ENCODE measurements at places on chromosomes 11 and 22.
A peak's percentile ranks its signal among the peaks of the same experiment; 100 is the strongest.

- peak; percentile 33 for DNase-seq
These were observed at the start of gene KMT5B for GRCh38 chr11:68213135-68213515. KMT5B (minus strand) TSS chr11:68213296; CDS start chr11:68190076, 23,220 bp downstream.

DNA sequence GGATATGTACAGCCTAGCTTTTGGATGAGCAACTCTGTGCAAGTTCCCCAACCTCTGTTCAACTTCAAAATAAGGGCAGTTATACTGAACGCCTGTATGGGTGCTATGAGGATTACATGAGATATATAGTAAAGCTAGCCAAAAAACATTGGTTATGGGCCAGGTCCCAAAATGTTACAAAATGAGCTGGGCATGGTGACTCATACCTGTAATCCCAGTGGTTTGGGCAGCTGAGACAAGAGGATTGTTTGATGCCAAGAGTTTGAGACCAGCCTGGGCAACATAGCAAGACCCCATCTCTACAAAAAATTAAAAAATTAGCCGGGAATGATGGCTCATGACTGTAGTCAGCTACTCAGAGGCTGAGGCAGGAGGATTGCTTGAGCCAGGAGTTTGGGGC, 118.4 kb downstream of the TEAD1 start:
- no peak for DNase-seq

DNA sequence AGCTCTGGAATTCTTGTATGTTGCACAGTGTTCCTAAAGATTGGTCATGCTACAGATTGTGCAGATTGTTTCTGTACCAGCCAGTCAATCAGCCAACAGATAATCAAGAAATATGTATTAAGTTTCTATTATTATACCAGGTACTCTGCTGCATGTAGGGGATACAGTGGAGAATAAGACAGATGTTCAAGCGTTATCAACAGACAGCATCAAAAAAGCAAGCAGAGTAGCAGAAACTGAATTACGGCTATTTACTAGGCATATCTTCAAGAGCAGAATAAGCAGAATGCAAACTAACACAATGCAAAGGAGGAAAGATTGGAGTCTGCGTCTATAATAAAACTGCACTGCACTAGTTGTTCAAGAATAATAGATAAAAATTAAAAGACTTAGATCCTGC, 278.6 kb downstream of the ETS1 start:
- no peak for DNase-seq

GRCh38 chr22:37235897-37236607, 8.0 kb downstream of the RAC2 start:
- no peak for DNase-seq

DNA sequence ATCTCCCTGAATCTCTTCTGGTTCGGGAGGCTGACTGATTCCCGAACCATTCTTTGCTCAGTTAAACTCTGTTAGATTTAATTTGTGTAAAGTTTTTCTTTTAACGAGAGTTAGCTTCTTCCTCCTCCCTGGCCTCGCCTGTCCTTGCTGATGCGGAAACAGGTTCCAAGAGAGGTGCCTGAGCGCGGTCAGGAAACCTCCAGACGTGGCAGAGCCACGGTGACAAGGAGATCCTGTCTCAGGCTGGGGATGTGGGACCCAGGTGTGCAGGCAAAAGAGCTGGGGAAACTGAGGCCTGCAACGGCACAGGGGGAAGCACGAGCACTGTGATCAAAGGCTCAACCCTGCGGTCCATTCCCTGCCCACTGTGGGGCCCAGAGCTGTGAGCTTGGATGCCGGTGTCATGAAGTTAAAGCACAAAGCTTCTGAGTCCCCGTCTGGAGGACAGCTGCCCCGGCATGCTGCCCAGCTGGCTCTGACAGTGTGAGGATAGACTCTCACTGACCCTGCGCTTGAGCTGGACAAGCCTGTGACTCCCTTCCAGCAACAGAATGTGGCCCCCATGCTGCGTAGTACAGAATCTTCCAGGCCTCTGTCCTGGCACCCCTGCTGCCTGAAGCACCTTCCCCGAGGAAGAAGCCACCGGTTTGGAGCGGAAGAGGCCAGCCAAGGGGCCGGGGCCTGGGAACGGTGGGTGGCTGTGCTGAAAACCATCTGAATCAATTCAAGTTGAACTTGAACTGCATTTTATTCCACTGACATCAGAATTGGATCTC, 960.6 kb downstream of the BRD1 start:
- DNase-seq, result no peak

- DNase-seq, result no peak
These were observed 4.6 kb downstream of the SLC1A2 start for GRCh38 chr11:35414776-35415175.

DNA sequence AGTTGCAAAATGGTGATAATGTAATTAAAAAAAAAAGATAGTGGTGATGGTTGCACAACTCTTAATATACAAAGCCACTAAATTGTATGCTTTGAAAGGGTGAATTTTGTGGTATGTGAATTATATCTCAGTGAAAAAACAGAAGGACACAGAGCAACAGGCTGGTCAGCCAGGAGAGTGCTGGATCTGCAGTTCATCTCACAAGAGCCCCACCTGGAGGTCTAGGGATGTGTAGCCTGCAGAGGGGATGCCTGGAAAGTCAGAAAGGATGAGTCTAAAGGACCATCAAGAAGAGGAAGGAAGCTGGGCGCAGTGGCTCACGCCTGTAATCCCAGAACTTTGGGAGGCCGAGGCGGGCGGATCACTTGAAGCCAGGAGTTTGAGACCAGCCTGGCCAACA, 9.0 kb downstream of the POLR3H start:
- DNase-seq, result no peak

GRCh38 chr11:104682206-104682605, 216.1 kb downstream of the CASP12 start:
- DNase-seq, result no peak

DNA sequence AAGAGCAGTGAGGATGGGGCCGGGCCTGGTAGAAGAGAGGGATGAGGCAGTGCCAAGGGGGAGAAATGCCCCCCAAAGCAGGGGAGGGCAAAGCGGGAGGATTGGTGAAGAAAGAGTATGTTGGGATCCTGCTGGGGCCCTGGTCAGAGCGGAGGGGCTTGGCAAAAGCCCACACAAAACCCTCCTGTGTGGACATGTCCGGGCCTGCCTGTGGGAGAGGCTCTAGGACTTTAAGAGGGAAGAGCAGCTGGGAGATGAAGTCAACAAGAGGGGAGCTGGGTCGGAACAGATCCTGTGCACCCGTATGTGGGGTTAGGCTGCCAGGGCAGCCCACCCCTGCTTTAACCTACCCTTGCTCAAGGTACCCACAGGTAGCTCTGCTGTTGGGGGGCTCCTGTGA, 25.8 kb downstream of the ART5 start:
- no peak for DNase-seq

GRCh38 chr11:60854847-60855725, 664 bp downstream of the PTGDR2 start:
- DNase-seq, result no peak

- DNase-seq, result no peak
These were observed 60.3 kb downstream of the SIK3 start for GRCh38 chr11:117037975-117038350.

DNA sequence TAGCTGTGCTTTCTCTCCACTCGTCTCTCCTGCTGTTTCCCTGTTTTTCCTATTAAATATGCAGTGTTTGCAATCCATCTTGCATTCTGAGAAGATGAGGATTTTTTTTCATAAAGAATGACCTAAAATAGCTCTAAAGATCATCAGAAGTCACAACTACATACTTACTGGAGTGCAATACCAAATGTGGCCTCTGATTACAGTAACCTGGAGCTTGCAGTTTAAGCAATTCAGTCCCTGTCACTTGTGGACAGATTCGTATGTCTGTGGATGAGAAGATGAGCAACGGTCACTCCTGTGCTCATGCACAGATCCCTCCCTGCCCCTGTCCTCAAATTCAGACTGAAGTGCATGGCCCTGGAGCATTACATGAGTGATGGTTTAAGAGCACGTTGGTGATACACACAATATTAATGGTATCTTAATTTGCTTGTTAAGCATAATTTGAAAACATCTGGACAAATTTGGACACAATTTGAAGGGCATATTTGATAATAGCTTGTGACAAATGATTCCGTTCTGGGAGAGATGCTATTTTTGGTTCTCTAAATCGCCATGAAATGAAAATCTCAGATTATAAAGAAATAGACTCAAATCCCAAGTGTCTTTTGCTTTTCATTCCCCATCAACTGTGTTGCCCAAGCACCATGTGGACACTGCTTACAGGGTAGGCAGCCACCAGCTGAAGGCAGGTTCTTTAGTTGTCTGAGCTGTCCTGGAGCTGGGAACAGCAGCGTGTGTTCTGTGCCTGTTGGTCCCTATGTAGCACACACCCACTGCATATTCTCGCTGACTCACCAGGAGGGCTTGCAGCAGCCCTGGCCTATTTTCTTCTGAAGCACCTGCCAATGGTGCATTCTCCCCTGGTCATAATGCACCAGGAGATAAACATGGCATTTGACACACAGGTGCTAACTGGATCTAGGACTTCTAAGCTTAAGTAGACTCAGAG, 32.6 kb upstream of the PRAME start:
- DNase-seq, result no peak

GRCh38 chr11:43920598-43921419, 21.6 kb upstream of the C11orf96 start:
- no peak for DNase-seq

GRCh38 chr11:32184723-32185376, 94.0 kb downstream of the RCN1 start:
- DNase-seq, result no peak

DNA sequence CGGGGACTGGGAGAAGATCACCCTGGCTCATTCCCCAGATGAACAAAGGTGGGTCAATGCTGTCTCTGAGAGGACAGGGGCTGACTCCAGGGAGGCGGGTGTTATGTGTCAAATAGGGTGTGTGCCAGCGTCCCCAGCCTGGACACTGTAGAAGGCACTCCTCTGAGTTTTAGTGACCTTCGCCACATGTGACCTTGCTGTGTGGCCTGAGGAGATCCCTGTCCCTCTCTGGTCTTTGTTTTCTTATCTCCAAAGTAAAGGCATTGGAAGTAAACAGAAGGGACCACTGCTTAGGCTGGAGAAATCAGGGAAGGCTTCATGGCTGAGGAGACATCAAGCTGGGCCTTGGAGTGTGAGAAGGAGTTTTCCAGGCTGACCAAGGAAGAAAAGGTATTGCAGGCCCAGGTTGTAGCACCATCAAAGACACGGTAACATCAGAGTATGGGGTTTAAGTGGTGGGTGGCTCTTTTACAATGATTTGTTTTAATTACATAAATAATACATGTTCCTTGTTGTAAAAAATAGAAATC, 74.4 kb downstream of the TP53I11 start:
- DNase-seq, result no peak

DNA sequence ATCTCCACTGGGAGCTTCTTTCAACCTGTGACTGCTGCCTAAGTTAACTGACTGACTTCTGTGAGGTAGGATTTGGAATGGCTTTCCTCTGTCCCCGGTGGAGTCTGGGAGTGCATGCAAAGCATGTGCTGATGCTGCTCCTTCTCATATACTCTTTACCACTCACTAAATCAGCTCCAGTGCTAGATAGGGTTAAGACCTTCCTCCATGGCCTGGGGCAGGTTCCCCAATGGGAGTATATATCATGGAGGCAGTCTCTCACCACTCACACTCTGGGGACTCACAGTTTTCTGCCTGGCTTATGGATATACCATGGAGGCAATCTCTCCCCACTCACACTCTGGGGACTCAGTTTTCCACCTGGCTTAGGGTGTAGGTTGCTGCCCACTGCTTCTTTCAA, 10.1 kb upstream of the FANCF start:
- no peak for DNase-seq

DNA sequence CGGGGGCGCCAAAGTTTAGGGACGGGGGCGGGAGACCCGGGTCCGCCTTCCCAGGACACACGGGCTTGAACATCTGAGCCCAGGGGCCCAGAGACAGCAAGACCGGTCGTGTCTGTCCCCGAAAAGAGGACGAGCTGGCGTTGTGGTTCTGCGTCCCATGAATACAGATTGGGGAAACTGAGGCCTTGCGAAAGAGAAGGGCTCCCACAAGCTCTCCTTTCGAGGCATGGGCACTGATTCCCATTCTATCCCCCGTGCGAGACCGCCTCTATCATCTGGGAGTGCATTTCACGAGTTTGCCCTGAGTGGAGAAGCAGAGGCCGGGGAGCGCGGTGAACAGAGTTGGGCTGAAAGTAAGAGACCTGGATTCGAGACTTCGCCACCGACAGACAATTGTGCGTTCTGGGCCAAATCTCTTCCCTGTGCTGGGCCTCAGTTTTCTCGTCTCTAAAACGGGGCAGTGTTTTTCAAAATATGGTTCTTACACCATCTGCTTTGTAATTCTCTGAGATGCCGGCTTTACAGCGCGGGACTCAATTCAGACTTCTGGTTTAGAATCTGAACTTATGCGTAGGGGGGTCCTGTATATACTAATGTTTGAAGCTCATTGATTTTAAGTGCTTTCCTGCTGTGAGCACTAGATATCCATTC, 471 bp downstream of the RNF185 start:
- peak; percentile 1 for DNase-seq

GRCh38 chr11:131474947-131475346, 104.5 kb downstream of the NTM start:
- no peak for DNase-seq

DNA sequence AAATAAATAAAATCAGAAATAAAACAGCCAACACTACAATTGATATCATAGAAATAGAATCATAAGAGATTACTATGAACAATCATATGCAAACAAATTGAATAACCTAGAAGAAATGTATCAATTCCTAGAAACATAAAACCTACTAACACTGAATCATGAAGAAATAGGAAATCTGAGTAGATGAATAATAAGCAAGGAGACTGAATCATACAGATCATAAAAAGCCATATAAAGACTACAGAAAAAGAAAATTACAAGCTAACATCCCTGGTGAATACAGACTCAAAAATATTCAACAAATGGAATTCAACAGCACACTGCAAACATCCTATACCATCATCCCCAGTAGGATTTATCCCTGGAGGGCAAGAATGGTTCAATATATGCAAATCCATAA, 135.6 kb downstream of the SBF2 start:
- no peak for DNase-seq

DNA sequence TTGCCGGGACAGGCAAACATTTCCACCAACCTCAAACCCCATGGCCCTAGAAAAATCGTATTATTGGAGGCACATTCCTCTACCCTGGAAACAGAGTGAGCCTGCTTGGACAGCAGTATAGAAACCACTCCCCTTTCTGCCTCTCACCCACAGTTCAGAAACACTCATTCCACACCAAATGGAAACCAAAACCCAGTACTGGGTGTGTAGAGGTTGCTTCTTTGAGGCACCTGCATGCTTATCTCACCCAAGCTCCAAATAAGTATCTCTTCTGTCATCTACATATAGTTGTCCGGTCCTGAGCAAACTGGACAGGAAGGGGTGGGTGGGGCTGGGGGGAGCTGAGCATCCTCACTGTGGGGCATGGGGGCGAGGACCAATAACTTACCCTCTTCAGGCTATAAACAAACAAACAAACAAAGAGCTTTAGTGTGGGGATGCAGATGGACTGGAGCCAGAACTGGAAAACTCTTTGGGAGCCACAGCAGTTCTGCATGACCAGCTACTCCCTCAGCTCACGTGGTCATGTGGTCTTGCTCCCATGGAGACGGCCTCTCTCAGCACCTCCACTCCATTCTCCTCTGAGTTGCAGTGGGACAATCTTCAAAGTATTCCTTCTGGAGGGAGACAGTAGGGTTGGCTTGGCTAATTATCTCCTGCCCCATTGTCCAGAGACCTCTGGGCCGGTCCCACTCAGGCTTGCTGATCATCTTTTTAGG, 1.0 kb upstream of the PLAAT2 start:
- DNase-seq, result no peak

GRCh38 chr22:38464992-38465672, 2.8 kb upstream of the KDELR3 start:
- no peak for DNase-seq
